ENCODE measurements at places on chromosomes 5 and 9. TPM values are rescaled to one million over a fixed set of nuclear protein-coding genes. Genes with fewer than 3 reads are reported as not detected.

- no peak for DNase-seq
These were observed 9.1 kb upstream of the MVB12B start for GRCh38 chr9:126317513-126317912.

DNA sequence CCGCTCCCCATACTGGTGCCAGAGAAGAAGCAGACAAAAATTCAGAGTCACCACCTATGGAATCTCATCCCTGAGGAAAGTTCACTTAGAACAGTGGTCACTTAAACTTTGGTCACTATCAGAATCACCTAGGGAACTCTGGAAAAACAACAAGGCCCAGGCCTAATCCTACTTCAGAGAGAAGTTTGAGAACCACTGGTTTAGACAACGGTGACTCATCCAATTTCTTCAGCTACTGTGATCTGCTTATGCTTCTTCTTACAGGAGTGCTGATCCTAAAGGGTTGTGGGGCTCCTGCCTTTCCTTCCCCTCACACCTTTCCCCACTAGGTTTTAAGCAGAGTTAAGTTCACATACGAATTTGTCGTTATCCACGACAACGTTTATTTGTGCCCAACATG lies 194.7 kb upstream of the KLF4 start:
- no peak for DNase-seq

DNA sequence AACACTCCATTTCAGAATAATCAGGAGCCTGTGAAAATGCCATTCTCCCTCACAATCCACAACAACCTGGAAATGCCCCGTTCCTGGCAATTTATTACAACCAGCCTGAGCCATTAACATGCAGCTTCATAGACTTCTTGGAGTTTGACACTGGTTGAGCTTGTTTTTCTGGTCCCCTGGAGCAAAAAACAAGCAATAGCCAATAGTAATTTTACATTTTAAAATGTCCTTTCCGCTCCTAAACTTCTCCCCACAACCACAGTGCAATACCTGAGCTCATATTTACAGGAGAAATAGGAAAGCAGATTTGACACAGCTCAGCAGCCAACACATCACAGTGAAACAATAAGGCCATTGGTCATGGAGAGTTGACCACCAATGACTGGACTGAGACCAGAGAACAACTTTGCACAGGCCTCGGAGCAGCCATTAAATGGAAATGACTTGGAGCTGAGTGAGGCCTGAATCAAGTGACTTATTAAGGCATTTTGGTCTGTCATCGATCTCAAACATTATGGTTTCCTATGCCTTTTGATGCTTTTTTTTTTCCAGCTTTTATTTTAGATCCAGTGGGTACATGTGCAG lies 73.0 kb downstream of the ENC1 start:
- no peak for DNase-seq

DNA sequence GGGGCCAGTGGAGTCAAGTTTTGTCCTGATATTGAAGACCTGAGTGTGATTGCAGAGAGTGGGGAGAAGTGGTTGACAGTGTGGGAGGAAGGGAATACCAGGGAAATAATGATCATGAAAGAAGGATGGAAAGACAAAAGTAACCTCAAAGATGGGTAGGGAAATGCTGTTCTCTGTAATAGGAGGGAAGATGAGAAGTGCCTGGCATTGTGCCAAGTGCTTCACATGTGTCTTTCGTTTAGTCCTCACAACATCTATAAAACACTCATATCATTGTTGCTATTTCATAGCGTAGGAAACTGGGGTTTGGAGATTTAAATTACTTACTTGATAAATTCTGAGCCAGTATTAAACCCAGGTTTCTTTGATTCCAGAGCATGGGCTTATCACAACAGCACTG lies 472.3 kb downstream of the LRRC70 start:
- no peak for DNase-seq

DNA sequence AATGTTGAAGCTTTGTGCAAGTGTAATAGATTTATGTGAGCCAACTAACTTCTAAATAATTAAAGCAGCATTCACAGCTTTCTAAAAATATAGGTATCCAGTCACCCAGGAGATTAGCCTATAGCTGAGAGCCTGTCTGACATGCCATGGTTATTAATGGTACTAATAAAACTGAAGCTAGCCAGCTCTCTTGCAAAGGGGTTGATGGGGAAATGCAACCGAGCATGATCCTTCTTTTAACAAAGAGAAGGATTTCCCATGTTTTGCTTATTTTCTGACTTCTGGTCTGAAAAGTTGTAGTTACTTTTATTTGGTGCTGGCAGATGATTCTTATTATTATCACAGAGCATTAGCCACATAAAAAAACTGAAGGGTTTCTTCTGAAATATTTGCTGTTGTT lies 488.7 kb upstream of the CYLC2 start:
- no peak for DNase-seq

DNA sequence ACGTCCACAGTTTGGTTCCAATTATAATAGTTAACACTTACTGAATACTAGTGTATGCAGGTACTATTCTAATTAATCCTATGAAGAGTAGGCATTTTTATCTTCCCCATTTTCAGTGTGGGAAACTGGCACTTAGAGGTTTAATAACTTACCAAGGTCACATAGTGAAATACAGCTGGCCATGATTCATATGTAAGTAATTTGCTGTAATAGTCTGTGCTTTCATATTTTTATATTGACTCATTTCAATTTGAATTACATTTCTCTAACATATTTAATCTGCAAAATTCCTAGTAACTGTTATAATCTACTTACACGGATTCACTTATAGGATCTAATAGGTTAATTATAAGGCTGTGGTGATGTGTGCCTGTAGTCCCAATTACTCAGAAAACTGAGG lies 19.4 kb downstream of the CCNH start:
- DNase-seq, result no peak

DNA sequence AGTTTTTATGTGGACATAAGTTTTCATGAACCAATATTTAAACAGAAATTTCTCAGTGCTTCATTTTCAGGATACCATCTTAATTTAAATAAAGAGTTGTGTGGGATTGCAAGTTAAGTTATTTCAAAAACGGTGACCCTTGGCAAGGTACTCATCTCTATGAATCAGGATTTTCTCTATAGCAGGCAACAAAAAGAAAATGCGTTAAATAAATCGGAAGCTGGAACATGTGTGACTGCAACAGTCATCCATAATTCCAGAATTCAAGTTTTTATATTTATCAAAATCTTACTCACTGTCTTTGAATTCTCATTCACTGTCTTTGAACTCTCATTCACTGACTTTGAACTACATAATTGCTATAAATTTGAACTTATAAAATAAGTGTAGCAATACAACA lies 5.8 kb upstream of the RECK start:
- DNase-seq, result no peak

GRCh38 chr9:88732128-88732527 lies 197.2 kb downstream of the NXNL2 start:
- no peak for DNase-seq

GRCh38 chr5:42851481-42851880 lies 39.8 kb upstream of the SELENOP start:
- DNase-seq, result no peak

DNA sequence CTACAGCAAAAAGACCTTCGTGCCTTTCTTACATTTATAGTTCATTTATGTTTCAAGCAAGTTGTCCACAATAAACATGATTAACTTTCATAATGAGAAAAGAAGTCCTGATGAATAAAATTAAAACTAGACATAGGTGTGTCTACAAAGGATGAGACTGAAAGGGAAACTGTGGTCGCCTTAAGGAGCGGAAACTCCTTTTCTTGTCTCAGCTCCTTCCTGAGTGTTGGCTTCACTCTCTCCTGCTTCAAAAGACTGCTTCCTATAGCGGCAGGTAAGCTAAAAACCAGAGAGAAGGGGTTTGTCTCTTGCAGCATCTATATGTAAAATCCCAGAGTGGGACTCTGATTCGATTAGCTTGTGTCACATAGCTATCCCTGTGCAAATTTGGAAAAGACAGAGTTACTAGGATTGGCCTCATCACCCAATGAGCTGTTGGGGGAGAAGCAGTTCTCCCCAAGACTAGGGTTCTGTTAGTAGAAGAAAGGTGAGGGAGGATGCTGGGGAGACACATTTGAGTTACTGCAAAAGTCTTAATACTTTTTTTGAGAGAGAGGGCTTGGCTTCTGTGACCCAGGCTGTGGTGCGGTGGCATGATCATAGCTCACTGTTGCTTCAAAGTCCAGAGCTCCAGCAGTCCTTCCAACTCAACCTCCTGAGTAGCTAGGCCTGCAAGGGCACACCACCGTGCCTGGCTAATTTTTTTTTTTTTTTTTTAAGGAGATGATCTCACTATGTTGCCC lies 16.8 kb upstream of the CTSL start:
- no peak for DNase-seq

GRCh38 chr9:115200711-115201505 lies 83.0 kb upstream of the TNC start:
- no peak for DNase-seq

DNA sequence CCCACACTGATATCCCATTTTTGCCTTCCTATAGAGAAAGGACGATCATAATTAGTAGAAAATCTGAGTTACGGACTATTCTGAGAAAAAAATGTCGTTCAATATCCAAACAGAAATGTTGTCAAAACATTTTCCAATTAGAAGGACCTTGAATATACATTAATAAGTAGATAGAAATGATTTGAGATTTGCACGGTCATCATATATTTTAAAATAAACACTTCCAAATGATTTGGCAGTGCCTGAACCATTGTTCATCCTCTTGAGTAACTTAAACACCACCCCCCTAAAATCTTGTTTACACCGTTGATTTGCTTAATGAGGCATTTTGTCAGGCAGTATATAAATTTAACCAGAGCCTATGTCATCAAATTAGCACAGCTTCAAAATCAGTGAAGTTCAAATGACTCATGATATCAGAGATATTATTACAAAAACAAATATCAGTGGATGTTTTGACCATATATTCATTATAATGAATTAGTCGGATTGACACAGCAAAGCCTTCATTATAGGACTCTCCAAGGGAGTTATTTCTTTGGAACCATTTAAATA lies 105.0 kb downstream of the ACTL7B start:
- no peak for DNase-seq

DNA sequence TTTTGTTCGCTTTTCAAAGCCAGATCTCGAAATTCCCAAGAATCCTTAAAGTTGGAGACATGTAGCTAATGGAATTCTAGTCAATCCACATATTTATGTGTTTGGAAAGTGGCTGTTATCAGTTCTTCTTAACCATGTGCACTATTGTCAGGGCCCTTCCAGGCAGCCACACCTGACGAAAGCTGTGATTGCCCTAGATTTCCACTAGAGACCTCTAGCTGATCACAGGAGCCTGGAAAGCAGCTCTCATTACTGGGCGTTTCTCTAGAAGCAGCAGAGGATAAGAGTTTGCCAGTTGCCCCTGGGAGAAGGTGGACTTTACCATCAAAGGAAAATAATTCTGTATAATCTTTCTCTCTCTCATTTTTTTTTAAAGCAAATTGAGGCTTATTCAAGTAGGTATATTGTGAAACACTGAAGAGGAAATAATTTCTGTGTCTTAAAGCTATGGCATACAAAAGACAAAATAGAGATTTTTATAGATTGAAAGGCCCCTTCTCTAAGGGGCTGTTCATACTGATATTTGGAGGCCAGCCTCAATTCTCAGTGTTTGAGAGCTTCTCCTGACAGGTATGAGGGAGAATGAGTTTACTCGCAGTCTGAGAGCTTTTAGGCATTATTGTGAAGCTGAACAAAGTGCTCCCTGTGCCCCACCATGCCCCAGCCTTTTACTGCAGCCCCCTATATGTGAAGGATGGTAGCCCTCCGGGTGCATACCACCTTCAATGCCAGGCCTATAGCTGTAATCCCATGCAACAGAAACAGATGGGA lies 405.4 kb upstream of the ACTBL2 start:
- DNase-seq, result no peak

GRCh38 chr5:102713682-102714231 lies 41.3 kb upstream of the PAM start:
- DNase-seq, result no peak

DNA sequence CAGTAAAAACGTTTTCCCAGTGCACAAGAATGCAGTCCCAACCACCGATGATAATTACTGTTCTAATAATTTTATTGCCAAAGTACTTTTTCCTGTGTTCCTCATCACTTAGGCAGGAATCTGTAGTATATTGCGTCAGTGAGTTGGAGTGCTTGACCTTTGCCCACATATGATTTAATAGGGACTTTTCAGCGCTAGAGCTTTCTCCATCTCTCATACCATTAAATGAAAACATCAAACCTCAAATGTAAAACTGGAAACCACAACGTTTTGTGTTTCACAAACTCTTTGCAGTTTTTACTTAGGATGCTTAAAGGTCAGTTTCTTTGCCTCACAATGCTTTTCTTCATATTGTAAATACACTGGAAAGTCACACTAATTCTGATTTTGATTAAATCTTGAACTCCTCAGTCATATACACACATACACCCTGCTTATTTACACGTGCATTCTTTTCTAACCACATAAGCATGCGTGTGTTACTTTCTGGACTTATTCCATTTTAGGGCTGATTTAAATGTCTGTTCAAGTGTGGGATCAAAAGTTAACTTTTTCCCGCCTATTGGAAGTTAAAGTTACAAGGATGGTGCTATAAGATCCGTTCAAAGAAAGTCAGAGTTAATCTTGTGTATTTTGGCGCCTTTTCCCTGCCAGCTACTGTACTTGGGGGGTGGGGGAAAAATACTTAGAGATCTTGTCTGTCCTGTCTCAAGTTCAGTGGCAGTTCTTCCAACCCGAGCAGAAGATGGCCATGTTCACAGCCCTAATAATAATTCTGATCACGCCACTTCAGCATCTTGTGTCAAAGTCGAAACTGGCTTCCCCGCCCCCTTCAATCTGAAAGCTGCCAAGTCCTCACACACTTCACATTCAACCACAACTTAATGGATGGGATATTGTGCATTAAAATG lies 6.6 kb upstream of the NFIB start:
- DNase-seq, result no peak

GRCh38 chr5:106543330-106543729 lies 1127.4 kb downstream of the EFNA5 start:
- DNase-seq, result no peak

DNA sequence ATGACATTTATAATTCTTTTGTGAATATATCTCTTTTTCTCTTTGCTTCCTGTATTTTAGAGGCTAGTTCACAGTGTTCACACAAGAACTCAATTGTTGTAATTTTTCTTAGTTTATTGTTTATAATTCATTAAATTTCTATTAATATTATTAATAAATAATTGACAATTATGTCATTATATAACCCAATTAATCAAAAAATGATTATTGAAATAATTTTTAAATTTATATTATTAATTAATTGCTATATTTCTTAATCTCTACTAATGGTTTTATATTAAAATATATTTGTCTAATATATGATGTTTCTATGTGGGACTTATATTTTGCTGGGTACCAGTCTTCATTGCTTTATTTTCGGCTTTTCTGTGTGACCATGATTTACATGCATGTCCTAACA lies 618.4 kb downstream of the CDH9 start:
- no peak for DNase-seq

OMD gene
- not detected for total RNA-seq

OTP gene
- total RNA-seq, result not detected

PCDHGA1 gene
- total RNA-seq, result 0.22 TPM

GABRA1 gene
- total RNA-seq, result not detected

CCL27 gene
- total RNA-seq, result 0.84 TPM

IFNA13 gene
- 0.66 TPM for total RNA-seq

SPATA31A6 gene
- not detected for total RNA-seq

PTBP3 gene
- total RNA-seq, result 39.3 TPM

ENHO gene
- 1.0 TPM for total RNA-seq
